ENCODE measurements at places on chromosomes 3 and 15.
A peak's percentile ranks its signal among the peaks of the same experiment; 100 is the strongest.

DNA sequence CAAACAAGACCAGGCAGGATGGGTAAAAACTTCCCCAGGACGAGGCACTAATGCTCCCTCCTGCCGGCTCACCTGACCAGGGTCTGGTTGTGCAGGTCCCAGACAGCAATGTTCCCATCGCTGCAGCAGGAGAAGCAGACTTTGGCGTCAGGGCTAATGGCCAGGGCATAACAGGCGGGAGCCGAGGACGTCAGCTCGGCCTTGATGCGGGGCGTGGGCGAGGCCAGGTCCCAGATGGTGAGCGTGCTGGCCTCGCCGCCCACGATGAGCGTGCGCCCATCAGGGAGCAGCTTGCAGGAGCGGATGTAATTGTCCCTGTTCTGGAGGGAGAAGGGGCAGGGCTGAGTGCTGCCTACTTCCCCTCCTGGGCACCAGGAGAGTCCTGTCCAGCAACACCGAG lies 43.4 kb downstream of the TLE3 start:
- DNase-seq = no peak

GRCh38 chr3:195041871-195042742 lies 228.9 kb downstream of the XXYLT1 start:
- DNase-seq = no peak

- no peak for DNase-seq
Observed at GRCh38 chr3:171784937-171785336, 25.3 kb downstream of the PLD1 start.

- peak; percentile 70 for DNase-seq
Observed at GRCh38 chr3:10981961-10982360, 10.6 kb upstream of the SLC6A1 start.

GRCh38 chr3:33318710-33319380 lies 41.6 kb downstream of the FBXL2 start:
- DNase-seq = peak; percentile 11

GRCh38 chr3:55906896-55907295 lies 419.8 kb upstream of the WNT5A start:
- no peak for DNase-seq

- peak; percentile 58 for DNase-seq
Observed at GRCh38 chr3:50345586-50346234, at the start of gene ZMYND10. TSS of gene ZMYND10 (minus strand) at chr3:50345732. CDS start at chr3:50345579, 153 bp downstream.

- no peak for DNase-seq
Observed at GRCh38 chr15:92725171-92725570, 69.6 kb upstream of the FAM174B start.

DNA sequence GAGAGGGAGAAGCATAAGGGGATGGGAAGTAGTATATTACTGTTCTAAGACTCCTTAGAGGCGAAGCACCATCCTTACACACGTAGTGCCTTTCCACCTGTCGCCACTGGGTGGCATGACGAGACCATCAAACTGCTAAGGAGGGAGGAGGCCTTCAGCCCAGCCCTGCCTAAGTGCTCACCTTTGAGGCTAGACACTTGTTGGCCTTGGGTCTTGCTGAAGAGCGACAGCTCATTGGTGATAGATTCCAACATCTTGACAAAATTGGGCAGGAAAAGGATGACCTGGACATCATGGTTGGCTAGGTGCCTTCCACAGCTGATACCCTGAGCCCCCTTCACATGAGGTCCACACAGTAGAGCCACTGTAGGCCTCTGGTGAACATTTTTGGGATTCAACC lies 19.6 kb downstream of the CLK3 start:
- DNase-seq = peak; percentile 73

DNA sequence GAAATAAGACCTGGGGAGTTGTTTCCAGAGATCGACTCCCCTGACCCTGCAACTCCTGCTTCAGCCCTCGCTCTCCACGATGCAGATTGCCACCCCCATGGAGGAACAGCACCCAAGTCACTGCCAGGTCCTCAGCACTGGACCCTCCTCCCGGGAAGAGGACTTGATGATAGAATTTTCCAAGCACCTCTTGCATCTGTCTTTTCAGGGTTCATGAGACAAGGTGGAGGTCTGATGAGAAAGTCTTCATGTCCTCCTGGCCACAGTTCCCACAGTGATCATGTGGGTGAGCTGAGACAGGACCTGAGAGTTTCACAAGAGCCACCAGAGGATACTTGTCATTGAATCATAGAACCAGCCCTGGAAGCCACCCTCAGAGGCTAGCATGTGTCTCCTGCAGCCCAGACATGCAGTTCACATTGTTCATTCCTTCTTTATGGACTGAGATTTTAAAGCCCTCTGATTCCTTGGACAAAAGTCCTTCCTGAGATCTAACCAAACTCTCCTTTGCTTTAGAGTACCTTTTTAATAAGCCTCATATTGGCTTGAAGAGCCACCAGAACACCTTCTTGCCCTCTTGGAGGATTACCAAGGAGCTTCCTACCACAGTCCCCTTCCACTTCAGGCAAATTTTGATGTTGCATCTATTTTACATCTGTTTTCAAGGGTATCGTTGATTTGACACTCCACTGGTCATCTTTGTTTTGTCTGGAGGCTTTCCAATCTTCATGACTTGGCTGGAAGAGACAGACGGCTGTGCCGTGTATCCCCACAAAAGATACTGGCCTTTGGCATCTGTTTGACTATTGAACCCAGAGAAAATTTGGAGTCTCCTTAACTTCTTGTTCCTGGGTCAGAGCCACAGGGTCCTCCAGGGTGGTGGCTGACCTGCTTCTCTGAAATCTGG lies 224.8 kb upstream of the BHLHE40 start:
- peak; percentile 40 for DNase-seq

DNA sequence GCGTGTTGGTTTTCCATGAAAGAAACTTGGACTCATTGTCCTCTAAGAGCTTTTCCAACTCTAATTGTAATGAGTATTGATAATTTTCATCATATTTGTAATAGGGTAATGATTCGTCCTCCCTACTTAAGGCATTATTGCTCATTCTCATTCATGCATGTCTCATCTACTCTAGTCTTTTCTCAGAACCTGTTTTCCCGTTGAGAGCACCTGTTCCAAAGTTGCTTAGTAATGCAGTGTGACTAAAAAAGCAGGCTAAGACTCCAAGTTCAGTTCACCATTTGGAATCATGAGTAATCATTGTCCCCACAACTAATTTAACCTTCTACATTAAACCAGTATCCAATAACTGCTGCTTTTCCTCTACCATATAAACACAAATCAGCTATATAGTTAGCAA lies 84.0 kb downstream of the FILIP1L start:
- DNase-seq = no peak

DNA sequence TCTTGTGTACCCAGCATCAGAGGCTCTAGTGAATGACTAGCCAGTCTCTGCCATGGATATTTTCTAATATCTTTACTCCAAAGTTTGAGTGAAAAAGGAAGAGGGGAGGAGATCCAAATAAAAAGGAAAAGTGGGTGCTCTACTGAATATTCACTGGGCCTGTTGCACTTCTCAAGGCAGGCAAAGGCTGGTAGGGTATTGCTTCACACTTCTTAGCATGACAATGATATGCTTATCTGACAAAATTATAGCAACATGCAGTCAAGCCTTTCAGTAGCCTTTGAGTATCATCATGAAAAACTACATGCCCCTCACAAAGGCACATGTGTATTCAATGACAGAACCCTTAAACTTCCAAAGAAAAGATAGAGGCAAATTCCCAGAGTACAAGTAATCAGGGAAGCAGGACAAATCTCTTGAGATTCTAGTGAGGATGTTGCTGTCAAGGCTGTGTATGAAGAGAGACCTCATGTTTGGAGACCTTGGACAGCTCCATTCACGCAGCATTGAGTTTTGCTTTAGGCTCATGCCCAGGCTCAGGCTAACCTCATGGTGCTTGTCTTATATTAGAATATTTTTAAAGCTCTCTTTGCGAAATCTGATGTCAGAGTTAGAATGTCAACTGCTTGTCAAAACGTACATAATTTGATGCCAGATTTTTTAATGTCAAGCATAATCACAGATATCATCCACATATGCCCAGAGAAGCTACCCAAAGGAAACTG lies 506.9 kb downstream of the OCA2 start:
- no peak for DNase-seq

DNA sequence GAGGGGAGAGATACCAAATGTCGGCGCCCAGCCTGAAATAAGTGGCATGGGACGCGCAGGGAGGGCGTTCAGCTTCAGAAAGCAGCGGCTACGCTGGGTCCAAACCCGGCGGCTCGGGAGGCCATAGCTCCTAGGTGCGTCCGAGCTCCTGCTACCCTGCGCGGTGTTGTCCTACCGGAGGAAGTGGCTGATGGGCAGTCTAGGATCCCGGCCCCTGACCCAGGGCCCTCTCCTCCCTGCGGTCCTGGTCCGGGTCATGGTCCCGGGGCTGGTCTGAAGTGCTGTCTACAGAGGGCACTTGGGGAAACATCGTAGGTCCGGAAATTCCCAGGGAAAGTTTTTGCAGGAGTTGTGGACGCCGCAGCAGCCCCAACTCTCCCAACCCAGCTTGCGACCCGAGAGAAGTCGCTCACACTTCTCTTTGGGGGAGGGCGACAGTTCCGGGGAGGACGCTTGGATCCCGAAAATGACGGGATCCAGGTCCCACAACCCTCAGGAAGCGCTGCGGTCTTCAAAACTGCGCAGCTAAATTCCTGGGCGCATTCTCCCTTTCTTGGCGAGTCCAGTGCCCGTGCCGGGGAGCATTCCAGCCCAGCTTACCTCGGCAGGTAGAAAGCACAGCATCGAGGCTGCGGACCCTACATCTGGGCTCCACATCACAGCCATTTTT lies 9.1 kb upstream of the FOXB1 start:
- no peak for DNase-seq

DNA sequence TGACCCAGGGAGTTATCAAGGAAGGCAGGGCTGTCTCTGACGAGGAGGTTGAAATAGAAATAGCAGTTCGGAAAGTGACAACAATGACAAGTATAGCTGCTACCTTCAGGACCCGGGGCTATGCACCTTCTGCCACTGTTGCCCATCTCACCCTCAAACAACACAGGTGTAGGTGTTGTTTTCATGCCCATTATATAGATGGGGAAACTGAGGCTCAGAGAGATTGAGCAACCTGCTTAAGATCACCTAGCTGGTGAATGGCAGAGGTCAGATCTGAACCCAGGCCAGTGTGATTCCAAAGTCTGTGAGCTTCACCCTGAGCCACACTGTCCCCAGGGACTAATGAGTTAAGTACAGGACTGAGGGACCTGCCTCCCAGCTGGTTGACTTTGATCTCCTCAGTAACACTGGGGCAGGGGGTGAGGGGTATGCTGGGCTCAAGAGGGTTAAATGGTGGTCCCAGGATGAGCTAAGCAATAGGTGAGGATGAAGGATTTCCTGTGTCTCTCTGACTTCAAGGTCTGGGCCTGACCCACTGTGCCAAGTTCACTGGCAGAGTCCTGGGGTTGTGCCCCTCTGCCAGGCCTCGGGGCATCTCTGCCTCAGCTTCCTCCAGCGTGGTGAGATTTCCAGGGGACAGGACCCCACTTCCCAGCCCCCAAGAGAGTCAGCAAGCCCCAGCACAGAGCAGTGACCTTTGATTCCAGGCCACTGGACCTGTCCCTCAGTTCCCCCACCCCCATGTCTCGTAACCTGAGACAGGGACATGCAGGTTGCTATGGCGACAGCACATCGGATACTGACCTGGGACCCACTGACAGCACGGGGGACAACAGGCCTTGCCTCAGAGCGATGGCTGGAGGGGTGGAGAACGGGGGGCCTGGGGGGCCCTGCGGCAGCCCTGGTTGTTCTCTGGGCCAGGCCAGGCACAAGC lies 35.0 kb downstream of the ATP2B2 start:
- DNase-seq = no peak
